ENCODE measurements at places on chromosomes 5 and 9. TPM values are rescaled to one million over a fixed set of nuclear protein-coding genes. Genes with fewer than 3 reads are reported as not detected.

DNA sequence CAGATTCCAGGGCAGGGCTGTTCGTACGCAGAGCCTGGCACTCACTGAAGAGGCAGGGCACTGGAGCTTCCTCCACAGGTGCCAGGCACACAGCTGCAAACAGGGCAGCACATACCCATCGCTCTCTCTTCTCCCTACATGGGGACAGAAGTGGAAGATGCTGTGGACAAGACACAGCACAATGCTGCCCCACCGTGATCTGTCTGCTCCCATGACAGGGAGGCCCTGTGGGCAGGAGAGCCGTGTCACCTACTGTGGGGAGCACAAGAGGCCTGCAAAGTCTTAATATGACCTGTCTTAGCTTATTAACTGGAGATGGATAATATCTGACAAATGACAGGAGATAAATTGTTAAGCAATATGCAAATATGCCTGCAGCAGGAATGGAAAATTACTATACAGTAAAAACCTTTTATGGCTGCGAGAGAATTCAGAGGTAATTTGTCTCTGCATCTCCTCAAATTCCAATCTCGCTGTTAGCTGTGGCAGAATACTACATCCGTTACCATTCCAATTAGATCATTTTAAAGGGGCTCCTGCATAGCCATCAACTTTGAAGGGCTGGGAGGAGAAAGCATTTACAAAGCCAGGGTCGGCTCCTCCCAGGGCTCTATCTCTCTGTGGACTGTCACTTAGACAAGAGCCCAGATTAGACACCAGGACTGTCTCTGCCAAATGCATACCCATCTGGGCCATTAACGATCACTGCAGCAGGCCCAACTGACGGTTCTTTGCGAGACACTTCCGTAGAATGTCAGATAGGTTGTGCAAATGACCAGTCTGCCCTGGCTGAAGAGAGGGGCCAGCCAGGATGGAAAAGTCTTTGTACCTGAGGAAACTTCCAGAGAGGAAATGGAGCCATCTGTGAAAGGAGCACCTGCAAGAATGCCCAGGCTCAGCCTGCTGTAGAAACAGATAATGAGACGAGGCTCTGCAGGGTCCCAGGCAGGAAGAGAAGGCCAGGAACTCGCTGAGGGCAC lies 90.7 kb upstream of the FSTL4 start:
- no peak for DNase-seq

The CCNO gene
- polyA plus RNA-seq = 8.3 TPM

The TSSK1B gene
- polyA plus RNA-seq = 0.09 TPM

DNA sequence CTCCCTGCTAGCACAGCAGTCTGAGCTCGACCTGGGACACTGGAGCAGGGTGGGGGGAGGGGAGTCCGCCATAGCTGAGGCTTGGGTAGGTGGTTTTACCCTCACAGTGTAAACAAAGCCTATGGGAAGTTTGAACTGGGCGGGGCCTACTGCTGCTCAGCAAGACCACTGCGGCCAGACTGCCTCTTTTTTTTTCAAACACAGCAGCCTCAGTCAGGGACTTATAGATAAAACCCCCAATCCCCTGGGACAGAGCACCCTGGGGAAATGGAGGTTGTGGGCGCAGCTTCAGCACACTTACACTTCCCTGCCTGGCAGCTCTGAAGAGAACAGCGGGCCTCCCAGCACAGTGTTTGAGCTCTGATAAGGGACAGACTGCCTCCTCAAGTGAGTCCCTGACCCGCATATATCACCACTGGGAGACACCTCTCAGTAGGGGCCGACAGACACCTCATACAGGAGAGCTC lies 151.1 kb upstream of the APC start:
- no peak for DNase-seq

Measured in renal pelvis (tissue), 12 donors.